Hair follicle dermal papilla cell (primary cell): ENCODE measurements at places on chromosomes 4 and X. TPM values are rescaled to one million over a fixed set of nuclear protein-coding genes. Genes with fewer than 3 reads are reported as not detected.

The FRG1 gene
- total RNA-seq: 15.3 and 22.6 TPM in 2 replicates

The TNIP3 gene
- 1.6 and 2.8 TPM in 2 replicates for total RNA-seq

The CPE gene
- 70.3 and 99.1 TPM in 2 replicates for total RNA-seq

The ZCCHC18 gene
- 0.12 and 0.16 TPM in 2 replicates for total RNA-seq

The MAGEA1 gene
- not detected in 2 replicates for total RNA-seq

The GPRASP3 gene
- 5.5 and 6.5 TPM in 2 replicates for total RNA-seq

The PAGE4 gene
- total RNA-seq: not detected in 2 replicates

The PNCK gene
- total RNA-seq: 0.65 TPM in 1 of 2 replicates, not detected in the other

The PARM1 gene
- 0.32 and 0.36 TPM in 2 replicates for total RNA-seq

The GAB1 gene
- 14.9 and 16.1 TPM in 2 replicates for total RNA-seq

The TMSB15C gene
- 1.9 and 2.9 TPM in 2 replicates for total RNA-seq

The CENPI gene
- 6.0 and 6.1 TPM in 2 replicates for total RNA-seq

The TMEM31 gene
- total RNA-seq: not detected in 2 replicates

The BMPR1B gene
- 0.32 and 0.73 TPM in 2 replicates for total RNA-seq

The RTL3 gene
- 1.2 and 2.4 TPM in 2 replicates for total RNA-seq
